ENCODE measurements at places on chromosomes 11 and 22.

DNA sequence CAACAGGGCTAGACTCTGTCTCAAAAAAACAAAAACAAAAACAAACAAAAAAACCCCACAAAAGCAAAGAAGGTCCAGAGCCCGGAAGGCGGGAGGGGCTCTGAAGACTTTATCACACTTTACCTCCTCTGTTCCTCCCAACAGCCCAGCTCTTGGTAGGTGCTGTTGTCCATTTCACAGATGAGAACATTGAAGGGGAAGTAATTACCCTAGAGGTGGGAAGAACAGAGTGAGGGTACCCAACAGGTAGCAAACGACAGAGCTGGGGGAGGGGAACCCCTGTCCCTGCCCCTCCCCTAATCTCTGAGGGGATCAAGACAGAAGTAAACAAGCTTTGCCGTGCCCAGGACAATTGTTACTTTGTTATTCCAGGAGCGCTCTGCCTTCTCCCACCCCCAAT, 1.0 kb upstream of the BIK start:
- DNase-seq: no peak

DNA sequence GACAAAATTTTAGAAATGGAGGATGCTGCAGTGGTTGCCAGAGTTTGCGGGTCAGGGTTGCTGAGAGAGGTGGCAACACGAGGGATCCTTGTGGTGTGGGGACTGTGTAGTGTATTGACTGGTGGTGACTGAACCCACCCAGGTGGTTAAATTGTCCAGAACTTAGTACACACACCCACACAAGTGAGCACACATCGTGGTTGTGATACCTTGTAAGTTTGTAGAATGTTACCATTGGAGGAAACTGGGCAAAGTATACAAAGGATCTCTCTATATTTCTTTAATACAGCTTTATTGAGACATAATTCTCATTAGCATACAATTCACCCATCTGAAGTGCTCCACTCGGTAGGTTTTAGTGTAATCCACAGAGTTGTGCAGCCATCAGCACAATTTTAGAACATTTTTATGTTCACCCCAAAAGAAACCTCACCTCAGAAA, 56.1 kb downstream of the MED15 start:
- no peak for DNase-seq

DNA sequence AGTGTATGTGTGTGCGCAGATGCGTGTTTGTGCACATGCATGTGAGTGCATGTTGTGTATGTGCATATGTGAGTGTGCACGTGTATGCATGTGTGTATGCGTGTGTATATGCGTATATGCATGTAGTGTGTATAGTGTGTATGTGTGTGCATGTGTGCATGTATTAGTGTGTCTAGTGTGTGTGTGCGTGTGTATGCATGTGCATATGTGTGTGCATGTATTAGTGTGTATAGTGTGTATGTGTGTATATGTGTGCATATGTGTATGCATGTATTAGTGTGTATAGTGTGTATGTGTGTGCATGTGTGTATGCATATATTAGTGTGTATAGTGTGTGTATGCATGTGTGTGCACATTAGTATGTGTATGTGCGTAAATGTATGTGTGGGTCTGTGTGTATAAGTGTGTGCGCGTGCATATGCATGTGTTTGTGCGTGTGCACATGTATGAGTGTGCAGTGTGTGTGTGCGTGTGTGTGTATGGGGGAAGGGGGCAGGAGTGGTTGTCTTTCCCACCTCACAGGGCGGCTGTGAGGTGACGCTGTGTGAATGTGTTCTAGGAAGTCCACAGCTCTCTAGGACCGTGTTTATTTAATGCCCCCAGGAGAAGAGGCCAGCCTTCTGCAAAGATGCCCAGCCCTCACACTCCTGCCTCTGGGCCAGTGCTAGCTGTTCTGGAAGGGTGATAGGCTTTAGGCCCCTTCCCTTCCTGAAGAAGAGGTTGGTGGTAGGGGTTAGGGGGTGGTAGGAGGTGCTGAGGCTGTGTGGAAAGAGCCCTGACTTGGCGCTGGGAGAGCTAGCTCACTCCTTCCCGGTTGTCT, 114.6 kb downstream of the CEP164 start:
- no peak for DNase-seq

- DNase-seq: no peak
Observed at GRCh38 chr22:41596776-41597634, 7.4 kb upstream of the PMM1 start.

DNA sequence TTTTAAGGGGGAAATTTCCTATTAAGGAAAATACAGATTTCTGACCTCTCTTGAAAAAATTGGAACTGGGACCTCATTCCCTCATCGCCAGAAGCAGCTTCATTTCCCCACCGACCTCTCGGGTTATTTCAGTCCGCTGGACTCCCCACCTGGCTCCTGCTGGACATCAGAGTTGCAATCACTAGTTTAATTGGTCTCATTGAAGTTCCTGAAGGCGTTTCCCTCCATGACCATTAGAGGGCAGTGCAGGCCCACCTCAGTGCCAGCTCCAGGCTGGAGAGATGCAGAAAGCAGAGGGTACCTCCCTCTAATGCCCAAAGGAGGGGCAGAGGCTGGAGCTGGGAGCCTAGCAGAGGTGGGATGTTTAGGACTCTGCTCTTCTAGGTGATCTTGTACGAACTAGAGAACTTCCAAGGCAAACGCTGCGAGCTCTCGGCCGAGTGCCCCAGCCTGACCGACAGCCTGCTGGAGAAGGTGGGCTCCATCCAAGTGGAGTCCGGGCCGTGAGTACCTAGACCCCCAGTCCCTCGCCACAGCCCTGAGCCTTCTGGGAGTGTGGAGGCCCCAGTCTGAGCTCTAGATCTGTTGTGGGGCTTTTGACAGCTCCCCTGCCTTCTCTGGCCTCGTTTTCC, 2.7 kb downstream of the CRYBB3 start:
- DNase-seq: no peak

GRCh38 chr11:74754507-74755252, 6.0 kb downstream of the RNF169 start:
- peak; percentile 69 for DNase-seq

DNA sequence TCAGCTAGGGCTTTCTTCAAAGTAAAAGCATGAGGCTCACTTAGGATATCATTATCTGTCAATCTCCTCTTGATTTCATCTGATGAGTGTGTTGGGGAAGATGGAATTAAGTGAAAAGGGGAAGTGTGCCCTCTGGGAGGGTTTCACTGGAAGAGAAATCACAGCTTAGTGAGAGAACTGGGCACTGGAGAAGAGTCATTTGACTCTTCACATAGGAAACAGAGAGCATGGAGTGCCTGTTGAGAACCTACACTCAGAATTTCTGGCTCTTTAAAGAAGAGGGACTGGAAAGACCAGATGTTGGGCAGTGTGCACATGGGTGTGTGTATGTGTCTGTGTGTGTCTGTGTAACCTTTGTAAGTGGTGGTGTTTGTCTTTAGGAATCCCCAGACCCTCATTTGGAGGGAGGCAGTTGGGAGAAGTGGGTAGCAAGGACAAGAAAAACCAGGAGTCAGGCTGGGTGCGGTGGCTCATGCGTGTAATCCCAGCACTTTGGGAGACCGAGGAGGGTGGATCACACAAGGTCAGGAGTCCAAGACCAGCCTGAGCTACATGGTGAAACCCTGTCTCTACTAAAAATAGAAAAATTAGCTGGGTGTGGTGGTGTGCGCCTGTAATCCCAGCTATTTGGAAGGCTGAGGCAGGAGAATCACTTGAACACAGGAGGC, 10.0 kb downstream of the STX3 start:
- DNase-seq: no peak

DNA sequence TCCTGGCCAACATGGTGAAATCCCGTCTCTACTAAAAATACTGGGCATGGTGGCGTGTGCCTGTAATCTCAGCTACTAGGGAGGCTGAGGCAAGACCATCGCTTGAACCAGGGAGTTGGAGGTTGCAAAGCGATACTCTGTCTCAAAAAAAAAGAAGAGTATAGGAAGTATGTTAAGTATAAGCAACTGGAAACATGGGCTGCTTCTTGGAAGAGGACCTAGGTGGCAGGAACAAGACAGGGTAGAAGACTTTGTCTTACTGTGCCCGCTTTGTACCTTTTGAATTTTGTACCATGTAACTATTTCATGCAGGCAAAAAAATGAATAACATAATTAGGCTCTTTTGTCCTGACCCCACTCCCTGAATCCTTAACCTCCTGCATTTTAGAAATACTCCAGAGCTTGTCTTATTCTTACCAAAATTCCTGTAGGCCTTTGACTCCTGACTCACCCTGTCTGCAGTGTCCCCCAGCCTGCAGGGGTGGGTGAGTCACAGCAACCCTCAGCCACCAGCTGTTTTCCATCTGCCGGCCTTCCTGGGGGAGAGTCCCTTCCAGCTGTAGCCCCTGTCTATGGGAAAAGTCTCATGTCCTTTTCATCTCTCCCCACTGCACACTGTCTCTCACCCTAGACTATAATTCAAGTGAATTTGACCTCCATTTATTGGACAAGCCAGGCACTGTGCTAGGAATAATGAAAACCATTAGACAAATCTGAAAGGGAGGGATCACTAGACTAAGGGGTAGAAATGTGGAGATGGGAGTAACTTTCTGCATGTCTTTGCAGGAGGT, 41.8 kb downstream of the TXN2 start:
- no peak for DNase-seq

GRCh38 chr11:134670247-134670782, 258.3 kb upstream of the B3GAT1 start:
- no peak for DNase-seq

GRCh38 chr11:120626791-120627190, 115.2 kb downstream of the GRIK4 start:
- DNase-seq: no peak

- no peak for DNase-seq
Observed at GRCh38 chr11:2301631-2302305, at the start of the genes C11orf21 and TSPAN32. C11orf21 (minus strand) TSS chr11:2301918; CDS start chr11:2301808, 110 bp downstream. TSPAN32 (plus strand) TSS chr11:2302013; CDS start chr11:2302150, 137 bp downstream.

GRCh38 chr11:78860720-78861422, 286.2 kb upstream of the NARS2 start:
- peak; percentile 22 for DNase-seq

DNA sequence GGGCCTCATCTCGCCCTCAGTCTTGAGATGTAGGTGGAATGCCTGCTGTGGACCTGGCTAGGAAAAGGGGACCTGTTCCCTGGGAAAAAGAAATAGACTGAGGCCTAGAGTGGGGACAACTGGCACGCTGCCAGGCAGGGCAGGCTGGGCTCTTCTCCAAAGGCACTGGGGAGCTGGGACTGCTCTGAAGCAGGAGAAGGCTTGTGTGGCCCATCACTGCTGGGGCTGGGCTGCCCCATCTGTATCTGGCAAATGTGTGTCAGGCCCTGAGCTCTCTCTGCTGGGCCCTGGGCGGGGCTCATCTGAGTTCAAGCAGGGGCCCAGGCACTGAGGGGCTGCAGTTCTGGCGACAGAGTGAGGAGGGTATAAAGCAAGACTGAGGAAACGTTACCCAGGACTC, 32.9 kb downstream of the ARVCF start:
- no peak for DNase-seq

DNA sequence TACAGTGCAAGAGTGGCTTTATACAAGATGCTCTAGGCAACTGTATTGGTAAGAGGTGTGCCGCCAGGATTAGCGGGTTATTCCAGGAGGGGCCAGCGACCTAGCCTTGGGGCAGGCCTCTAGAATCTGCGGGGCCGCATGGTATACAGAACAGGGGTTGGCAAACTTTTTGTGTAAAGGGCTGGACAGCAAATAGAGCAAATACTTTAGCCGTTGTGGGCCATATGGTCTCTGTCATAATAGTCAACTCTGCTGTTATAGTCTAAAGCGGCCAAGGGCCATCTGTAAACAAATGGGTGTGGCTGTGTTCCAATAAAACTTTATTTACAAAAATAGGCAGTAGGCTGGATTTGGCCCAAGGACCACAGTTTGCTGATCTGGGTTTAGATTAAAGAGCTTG, 32.6 kb downstream of the FBLN1 start:
- DNase-seq: no peak

Measured in NCI-H1048 (cell line).